Eye (tissue), 1 donor: ENCODE measurements at places on chromosomes 16 and 17.

GRCh38 chr17:39538866-39539265 lies 68.9 kb downstream of the NEUROD2 start:
- DNase-seq: no peak

- DNase-seq: peak; percentile 98
Measured at GRCh38 chr17:29591737-29592608, 959 bp upstream of the ANKRD13B start.

GRCh38 chr17:4301066-4301465 lies 37.3 kb upstream of the ANKFY1 start:
- DNase-seq: no peak

DNA sequence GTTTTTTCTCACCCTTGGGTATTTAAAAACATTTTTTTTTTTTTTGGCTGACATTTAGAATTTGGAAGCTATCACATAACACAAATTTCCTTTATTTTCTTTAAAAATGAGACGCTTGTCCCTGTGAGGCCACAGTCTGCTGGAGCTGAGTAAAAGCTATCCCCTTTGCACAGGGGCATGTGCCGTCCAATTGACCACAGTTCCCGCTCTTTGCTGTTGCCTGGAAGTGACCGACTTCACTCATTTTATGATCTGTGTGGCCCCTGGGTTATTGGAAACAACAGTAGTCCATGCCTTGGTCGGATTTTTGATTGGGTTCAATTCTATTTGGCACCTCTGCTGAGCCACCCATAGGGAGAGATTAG lies 405.0 kb downstream of the CPPED1 start:
- no peak for DNase-seq

- no peak for DNase-seq
Measured at GRCh38 chr17:75906143-75906884, 1.6 kb upstream of the MRPL38 start.

DNA sequence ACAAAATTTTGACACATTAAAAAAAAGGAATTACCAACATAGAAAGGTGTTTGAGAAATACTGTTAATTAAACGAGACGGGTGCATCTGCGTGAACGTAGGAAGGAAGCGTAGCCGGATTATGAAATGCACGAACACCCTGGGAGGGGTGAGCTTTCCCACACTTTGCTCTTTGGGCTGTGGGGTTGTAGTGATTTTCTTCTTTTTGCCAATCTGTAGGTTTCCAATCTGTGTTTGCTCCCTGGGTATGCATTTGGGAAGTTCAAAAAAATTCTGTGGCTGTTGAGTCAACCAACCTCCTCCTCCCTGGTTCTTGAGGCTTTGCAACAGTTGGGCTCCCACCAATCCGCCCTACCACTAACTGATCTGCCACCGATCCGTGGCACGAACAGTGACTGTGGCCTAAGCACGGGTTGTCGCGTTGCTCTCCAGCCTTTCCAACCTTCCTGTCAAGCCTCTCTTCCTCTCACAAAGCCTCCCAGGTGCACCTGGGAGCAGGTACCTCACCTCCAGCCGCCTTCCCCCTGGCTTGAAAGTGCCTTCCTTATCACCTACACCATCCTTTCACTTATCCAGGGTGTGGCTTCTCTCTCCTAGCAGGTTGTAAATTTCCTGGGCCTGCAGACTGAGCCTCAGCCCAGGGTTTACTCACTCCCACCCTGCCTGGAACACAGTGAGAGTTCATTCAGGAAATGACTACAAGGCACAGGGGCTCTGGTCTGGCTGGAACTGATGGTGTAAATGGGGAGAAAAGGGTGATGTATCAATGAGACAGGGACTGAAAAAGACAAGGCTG lies 16.6 kb downstream of the RTN4RL1 start:
- no peak for DNase-seq

GRCh38 chr16:14263011-14263410 lies 191.9 kb downstream of the MRTFB start:
- no peak for DNase-seq

- no peak for DNase-seq
Measured at GRCh38 chr16:89019511-89019910, 42.5 kb upstream of the CBFA2T3 start.

DNA sequence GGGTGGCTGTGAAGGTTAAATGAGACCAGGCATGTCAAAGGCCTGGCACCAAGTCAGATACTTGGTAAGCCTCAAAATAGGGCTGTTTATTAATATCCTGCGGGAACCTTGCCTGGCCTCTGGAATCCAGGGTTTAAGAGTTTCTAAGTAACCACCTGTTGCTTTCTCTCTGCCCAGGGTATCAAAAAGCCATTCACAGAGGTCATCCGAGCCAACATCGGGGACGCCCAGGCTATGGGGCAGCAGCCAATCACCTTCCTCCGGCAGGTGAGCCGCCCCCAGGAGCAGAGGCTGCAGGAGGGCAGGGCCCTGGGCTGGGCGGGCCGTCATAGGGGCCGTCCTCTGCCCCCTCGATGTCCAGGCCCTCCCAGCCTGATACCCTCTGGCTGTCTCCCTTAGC lies 13.3 kb downstream of the GPT2 start:
- no peak for DNase-seq

DNA sequence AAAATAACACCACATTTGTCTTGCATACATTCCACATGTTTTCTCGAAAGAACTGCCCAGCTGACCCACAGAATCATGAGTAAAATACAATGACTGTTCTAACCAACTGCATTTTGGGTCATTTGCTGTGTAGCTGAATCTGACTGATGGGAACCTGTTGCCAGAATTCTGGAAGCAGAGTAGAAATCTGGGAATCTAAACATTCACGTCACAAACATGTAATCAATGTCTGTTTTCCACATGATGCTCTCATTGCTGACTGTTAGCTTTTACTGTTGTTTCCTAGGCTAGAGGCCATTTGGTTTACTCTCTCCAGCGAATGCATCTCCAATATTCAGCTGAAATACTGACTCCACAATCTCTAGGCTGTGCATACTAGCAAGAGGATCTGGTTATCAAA lies 710.1 kb downstream of the KCNJ2 start:
- DNase-seq: no peak

GRCh38 chr16:25126820-25127232 lies 15.3 kb downstream of the LCMT1 start:
- no peak for DNase-seq

GRCh38 chr16:75486014-75486675 lies 9.1 kb downstream of the CHST6 start:
- peak; percentile 25 for DNase-seq

DNA sequence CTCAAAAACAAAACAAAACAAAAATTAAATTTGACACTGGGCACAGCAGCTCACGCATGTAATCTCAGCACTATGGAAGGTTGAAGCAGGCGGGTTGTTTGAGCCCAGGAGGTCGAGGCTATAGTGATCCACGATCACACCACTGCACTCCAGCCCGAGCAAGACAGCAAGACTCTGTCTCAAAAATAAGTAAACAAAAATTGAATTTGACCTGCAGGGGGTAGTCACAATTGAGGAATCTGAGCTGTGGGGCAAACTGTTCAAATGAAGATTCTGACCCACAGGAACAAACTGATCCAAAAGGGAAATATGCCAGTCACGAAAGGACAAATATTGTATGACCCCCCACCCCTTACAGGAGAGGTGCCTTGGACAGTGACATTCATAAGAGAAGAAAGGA lies 29.8 kb downstream of the ANKRD11 start:
- DNase-seq: no peak

DNA sequence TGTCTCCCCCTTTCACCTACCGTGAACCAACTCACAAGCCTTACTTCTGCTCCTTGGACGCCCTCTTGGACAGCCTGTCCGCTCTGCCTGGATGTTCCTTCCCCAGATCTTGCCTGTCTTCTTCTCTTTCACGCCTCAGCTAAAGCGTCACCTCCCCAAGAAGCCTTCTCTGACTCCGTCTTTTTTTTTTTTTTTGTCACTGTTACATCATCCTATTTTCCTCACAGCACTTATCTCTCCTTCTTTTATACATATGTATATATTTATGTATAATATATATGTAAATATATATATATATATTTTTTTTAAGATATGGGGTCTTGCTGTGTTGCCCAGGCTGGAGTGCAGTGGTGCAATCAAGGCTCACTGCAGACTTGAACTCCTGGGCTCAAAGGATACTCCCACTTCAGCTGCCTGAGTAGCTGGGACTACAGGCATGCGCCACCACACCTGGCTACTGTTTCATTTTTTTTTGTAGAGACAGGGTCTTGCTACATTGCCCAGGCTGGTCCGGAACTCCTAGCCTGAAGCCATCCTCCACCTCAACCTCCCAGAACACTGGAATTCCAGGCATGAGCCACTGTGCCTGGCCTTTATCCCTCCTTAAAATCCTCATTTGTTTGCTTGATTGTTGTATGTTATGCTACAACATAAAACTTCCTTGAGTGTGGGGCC lies 16.5 kb upstream of the AKTIP start:
- DNase-seq: no peak

- DNase-seq: no peak
Measured at GRCh38 chr16:89742948-89743347, 21.6 kb downstream of the ZNF276 start.

GRCh38 chr16:16992975-16993765 lies 477.6 kb downstream of the XYLT1 start:
- DNase-seq: peak; percentile 64

DNA sequence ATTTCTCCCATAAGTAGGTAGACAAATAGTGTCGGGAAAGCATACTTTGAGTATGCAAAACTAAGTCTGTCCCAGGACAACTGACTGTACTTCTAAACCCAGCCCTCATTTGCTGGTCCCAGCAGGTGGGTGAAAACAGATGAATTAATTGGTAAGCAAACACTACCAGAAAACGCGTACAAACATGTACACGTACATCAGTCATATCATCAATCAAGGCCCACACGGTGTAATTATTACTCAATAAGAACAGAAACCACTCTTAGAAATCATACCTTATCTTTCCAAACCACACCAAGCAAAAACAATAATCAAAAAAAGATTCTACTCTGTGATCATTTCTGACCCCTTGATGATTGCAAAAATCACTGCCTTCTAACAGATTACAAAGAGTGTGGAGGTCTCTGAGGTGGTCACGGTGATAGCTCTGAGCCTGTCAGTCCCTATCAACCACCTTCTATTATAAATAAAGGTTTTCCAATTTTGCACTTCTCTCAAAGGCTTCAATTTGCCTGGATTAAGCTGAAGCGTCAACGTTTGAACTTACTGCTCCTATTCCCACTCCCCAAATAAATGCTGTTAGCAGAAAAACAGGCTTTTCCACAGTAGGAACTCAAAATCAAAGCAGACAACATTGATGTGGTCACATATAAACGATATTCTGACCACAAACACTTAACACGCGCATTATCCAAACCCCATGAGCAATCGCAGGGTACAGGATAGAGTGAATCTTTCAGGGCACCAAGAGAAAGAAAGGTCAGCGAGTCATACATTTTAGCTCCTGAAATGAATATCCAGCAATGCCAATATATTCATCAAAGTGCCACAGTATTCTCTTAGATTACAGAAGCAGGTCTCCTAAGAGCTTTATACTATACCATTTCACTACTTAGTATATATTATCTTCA lies 211.9 kb downstream of the STX8 start:
- no peak for DNase-seq

DNA sequence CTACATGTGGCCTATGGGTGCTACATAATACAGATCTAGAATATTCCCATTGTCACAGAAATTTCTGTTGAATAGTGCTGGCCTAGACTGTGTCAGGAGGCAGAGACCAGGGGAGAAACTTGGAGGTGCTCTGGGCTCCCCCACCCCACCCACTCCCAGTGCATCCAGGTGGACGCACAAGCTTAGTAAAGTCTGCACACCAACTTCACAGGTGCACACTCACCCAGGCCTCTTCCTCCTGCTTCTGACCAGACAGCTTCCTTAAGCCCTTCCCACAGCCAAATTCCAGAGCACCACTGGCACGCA lies 7.6 kb upstream of the CNP start:
- DNase-seq: no peak

DNA sequence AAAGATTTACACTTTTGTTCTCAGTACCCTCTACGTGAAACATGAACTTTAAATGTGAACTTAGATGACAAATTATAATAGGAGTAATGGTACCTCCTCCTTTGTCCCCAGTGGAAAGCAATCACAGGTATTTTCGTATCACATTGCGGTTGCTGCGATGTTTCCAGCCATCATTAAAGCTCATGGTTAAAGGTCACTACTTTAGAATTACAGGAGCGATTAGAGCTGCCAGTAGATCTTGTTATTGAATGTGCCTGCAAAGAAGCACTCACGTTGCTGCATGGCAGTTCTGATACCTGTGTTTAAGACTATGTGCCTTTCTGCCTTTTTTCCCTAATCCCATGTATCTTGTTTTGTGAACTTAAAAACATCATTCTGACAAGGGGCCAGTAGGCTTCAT lies 301.0 kb downstream of the CPPED1 start:
- DNase-seq: no peak

DNA sequence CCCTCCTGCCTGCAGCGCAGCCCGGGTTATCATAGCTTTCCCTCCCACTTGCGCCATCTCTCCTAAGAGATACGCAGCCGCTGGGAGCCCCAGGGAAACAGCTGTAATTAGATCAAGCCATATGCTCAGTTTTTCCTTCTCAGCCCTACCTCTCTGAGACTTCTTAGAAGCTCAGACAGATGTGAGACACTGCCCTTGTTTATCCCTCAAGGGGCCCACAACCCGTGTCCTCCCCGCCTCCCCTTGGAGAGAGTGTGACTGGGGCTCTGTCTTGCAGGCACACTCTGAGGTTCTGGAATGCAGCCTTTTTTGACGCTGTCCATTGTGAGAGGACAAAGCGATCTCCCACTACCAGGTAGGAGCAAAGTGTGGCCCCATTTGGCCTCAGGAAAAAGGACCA lies 31.2 kb downstream of the CIBAR2 start:
- DNase-seq: peak; percentile 54

DNA sequence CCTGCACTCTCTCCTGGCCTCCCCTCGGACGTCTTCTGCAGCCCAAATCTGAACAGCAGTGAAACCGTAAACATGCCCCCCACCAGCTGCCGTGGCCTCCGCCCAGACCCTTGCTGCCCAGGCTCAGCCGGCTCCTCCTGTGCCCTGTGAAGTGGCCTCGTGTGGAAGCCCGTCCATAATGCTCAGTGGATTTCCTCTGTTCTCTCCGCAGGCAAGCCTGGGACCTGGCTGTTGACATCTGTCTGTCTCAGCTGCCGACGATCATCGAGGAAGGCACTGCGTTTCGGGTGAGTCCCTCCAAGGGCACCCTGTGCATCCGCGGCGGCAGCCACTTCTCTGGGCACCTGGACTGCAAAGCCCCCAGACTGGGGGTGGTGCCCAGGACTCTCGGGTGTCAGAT lies 153.9 kb upstream of the CHMP6 start:
- DNase-seq: no peak
